ENCODE measurements at places on chromosomes 6 and 20. TPM values are rescaled to one million over a fixed set of nuclear protein-coding genes. Genes with fewer than 3 reads are reported as not detected.

GRCh38 chr6:44733126-44733525 is 345.6 kb downstream of the CDC5L start:
- no peak for DNase-seq

- DNase-seq, result peak; percentile 52
Measured at GRCh38 chr6:107330168-107330567, 129.2 kb downstream of the PDSS2 start.

Gene RAET1E
- not detected for polyA plus RNA-seq

DNA sequence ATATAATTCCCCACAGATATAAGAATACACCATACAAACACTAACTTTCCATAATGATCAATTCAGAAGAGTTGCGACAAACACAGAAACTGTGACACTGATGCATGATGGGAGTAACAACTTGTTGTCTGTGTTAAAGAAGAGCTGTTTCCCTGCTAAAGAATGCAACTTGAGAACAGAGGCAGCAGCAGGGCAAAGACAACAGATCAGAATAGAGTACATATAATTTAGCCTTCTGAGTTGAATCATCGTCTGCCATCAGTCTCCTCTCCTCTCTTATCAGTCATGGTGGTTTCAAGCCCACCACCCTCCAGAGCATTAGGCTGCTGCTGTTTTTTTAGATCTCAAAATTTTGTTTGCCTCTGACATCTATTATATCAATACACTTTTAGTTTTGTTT is 280.4 kb downstream of the UBE3D start:
- no peak for DNase-seq

Gene EDN1
- not detected for polyA plus RNA-seq

GRCh38 chr20:62501801-62502495 is 26.2 kb upstream of the GATA5 start:
- DNase-seq, result peak; percentile 18

DNA sequence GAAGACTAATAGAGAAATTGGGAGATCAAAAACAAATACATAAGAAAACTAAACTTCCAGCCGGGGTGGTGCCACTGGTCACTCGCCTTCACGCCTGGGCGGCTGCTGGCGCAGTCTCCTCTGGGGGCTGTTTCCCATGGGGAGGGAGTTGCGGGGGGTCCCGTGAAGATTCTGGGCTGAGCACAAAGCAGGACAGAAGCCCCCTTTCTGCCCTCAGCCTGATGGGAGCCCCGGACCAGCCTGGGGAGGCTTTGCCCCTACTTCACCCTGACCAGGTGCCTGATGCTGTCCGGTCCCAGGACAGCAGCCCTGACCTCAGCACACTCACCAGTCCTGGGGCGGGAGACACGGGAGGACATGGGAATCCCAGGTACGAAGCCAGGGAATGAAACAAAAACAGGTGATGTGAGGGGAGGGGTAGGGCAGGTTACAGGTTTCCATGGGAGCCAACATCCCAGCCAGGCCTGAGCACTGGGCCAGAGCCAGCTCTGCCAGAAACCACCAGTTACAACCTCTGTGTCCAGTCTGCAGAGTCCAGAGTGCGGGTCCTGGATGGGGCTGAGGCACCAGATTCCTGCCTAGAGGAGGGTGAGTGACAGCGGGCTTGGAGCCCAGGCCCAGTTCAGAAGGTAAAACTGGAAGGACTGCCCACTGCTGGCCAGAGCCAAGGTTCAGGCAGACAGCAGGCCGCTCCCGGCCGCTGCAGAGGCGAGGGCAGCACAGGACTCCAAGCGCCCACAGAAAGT is 326.4 kb downstream of the TAF4 start:
- DNase-seq, result no peak

- no peak for DNase-seq
Measured at GRCh38 chr20:14522595-14522994, 185.2 kb upstream of the FLRT3 start.

- no peak for DNase-seq
Measured at GRCh38 chr6:82022614-82023129, 224.9 kb downstream of the IBTK start.

Measured in naive B cell (primary cell).